SJCRH30 (cell line): ENCODE measurements at places on chromosomes 2 and 18. TPM values are rescaled to one million over a fixed set of nuclear protein-coding genes. Genes with fewer than 3 reads are reported as not detected.
A peak's percentile ranks its signal among the peaks of the same experiment; 100 is the strongest.

DNA sequence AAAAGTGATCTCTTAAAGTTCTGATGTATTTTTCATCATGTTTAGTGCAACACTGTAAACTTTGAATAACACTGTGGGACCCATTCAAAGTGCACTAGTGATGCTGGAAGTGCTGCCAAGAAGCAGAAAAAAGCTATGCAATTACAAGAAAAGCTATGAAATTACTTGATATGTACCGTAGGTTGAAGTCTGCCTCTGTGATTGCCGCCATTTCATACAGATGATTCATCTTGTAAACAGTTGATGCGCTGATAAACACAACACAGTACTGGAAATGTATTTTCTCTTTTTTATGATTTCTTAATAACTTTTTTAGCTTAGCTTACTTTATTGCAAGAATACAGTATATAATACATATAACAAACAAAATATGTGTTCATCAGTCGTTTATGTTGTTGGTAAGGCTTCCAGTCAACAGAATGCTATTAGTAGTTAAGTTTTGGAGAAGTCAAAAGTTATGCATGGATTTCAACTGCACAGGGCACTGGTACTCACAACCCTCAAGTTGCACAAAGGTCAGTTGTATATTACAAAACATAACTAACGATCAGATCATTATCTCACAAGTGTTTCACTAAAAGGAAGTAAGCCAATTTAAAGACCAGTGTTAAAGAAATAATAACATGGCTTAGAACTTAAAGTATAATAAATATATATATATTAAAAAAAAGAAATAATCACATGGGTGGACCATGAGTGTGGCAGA lies 82.0 kb downstream of the SGPP2 start:
- no peaks in the 10 kb centered on the region for H3K27me3 ChIP-seq
- no peak overlapping the region for H3K4me3 ChIP-seq
- DNase-seq: no peak

HYCC2 gene
- total RNA-seq: 6.6 and 9.3 TPM in 2 replicates

FAHD2B gene
- 4.8 and 5.9 TPM in 2 replicates for total RNA-seq

ST6GAL2 gene
- 1.7 and 2.2 TPM in 2 replicates for total RNA-seq

GDF7 gene
- 0.02 and 0.03 TPM in 2 replicates for total RNA-seq

- H3K4me1 ChIP-seq: peaks cover 10% of the 10 kb centered on the region
- no peaks in the 10 kb centered on the region for H3K36me3 ChIP-seq
- H3K4me3 ChIP-seq: no peak overlapping the region
Observed at GRCh38 chr2:53356291-53356905, 411.2 kb upstream of the CHAC2 start.

ARHGEF4 gene
- total RNA-seq: 0.06 TPM in 1 of 2 replicates, not detected in the other

DNA sequence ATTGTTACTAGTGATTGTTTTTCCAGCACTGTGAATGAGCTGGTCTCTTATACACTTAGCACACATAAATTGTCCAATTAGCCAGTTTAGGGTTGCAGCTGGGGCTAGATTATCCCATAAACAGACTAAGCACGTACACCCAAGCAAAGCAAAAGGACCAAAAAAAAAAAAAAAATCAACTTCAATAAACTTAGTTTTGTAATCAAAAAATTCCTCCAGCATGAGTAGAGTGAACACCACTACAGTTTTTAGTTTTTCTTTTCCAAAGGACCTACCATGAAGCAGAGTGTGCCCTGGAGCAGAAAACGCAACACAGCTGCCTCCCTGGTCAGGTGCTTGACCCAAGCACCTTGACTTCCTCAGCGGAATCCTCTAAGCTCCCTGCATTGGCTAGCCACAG lies 249.4 kb upstream of the SLC14A2 start:
- H3K4me1 ChIP-seq: no peaks in the 10 kb centered on the region; the same call in 1 of the 2 replicates
- H3K36me3 ChIP-seq: no peaks in the 10 kb centered on the region
- H3K4me3 ChIP-seq: no peak overlapping the region
- H3K27ac ChIP-seq: no peak overlapping the region

KANSL1L gene
- total RNA-seq: 23.3 and 24.3 TPM in 2 replicates

DNA sequence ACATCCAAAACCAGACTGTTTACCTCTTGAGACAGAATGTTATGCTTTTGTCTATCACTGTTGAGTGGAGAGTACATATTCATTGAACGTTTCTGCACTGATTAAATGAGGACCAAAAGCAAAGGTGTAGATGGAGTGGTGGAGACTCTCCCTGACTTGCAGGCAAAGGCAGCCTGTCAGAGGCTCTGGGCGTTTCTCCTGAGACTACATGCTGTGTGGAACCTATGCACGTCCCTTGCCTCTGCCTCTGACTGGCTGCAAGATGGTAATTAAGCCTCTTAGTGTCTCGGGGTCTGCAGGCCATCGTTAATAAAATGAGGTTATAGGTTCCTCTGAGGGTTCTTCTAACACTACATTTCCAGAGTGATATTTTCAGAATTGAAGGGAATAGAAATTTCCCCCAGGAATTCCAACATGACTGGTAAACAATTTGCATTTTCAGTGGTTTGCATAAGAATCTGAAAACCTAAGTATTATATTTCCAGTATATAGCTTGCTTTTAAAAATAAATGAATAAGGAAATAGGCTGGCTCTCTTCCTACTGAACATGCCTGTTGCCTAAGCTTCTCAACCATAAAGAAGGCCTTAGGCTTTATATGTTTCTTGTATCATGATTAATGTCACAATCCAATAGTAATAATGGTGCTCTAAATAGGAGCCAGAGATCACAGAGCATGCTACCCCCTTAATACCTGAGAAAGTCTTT lies 107.4 kb downstream of the FTCDNL1 start:
- H3K4me3 ChIP-seq: no peak overlapping the region
- H3K4me1 ChIP-seq: peaks cover 21% of the 10 kb centered on the region
- no peaks in the 10 kb centered on the region for H3K36me3 ChIP-seq
- H3K27ac ChIP-seq: no peak overlapping the region

GRCh38 chr18:35692866-35693265 lies 111.3 kb downstream of the GALNT1 start:
- H3K4me3 ChIP-seq: no peak overlapping the region
- H3K27me3 ChIP-seq: no peaks in the 10 kb centered on the region
- no peak for DNase-seq
- H3K27ac ChIP-seq: no peak overlapping the region

MBD2 gene
- 18.5 and 18.8 TPM in 2 replicates for total RNA-seq

GRCh38 chr18:77166523-77166922 lies 33.9 kb upstream of the MBP start:
- no peaks in the 10 kb centered on the region for H3K36me3 ChIP-seq
- H3K27ac ChIP-seq: no peak overlapping the region
- no peak for DNase-seq
- H3K4me3 ChIP-seq: no peak overlapping the region
- H3K4me1 ChIP-seq: no peaks in the 10 kb centered on the region

DNA sequence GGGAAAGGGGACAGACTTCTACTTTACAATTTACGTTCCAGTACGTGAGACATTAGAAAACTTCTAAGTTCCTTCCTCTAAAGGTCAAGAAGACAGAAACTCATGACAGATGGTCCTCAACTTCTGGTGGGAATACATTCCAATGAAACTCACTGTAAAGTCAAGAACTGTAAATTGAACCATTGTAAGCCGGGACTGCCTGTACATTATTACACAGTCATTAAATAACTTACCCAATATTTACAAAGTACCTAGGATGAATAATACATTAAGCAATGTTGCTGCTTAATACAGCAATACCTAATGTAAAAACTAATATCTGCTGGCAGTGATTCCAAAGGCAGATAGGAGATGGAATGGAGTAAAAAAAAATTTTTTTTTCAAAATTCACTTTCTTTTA lies 51.9 kb downstream of the CDH2 start:
- H3K4me3 ChIP-seq: no peak overlapping the region
- no peaks in the 10 kb centered on the region for H3K27me3 ChIP-seq
- DNase-seq: no peak
- H3K27ac ChIP-seq: no peak overlapping the region
- H3K4me1 ChIP-seq: no peaks in the 10 kb centered on the region

- no peaks in the 10 kb centered on the region for H3K36me3 ChIP-seq
- no peak overlapping the region for H3K4me3 ChIP-seq
- no peak for DNase-seq
Observed at GRCh38 chr2:141630407-141630930, 500.3 kb downstream of the LRP1B start.

IAH1 gene
- total RNA-seq: not detected in 2 replicates

DNA sequence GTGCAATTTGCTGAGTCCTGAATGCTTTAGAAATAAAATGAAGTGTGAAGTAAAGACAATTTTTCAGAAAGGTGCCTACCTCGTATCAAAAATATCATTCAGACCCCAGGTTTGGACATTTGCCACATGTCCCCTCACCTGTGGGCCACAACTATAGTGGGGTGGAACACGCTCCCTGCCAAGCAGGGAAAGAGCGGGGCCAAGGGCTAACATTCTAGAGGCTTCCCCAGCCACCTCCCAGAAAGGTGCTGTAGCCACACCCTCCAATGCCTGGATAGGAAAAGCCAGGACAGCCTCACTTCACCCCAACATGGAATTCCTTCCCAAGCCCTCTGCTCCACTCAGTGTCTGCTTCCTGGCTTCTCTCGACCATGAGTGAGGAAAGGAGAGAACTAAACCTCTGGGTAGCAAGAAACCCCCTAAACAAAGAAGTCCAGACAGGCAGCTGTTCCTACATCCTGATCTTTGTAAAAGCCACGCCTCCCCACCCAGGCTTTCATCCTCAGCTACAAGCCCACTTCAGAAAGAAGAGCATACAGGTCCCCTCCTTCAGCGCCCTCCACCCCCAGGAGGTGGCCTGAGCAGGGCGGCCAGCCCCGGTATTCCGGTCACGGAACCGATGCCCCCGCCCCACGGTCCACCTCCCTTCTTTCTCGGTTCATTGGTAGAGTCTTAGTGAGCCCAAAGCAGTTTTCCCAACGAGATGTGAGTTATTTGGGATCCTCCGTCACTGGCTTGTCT lies 2.1 kb downstream of the COL6A3 start:
- no peaks in the 10 kb centered on the region for H3K36me3 ChIP-seq
- no peak overlapping the region for H3K27ac ChIP-seq
- H3K4me1 ChIP-seq: no peaks in the 10 kb centered on the region
- peak; percentile 11 for DNase-seq
- peaks cover 11% of the 10 kb centered on the region for H3K27me3 ChIP-seq

RUFY4 gene
- not detected in 2 replicates for total RNA-seq

ERICH2 gene
- total RNA-seq: 0.68 and 2.1 TPM in 2 replicates

GRCh38 chr2:154589514-154589913 lies 109.0 kb upstream of the KCNJ3 start:
- no peak overlapping the region for H3K4me3 ChIP-seq
- no peak for DNase-seq
- no peaks in the 10 kb centered on the region for H3K27me3 ChIP-seq

TTC32 gene
- total RNA-seq: 17.4 and 21.1 TPM in 2 replicates

CPSF3 gene
- total RNA-seq: 99.4 and 116 TPM in 2 replicates

- DNase-seq: no peak
- H3K27me3 ChIP-seq: no peaks in the 10 kb centered on the region
- no peak overlapping the region for H3K4me3 ChIP-seq
- no peaks in the 10 kb centered on the region; the same call in 1 of the 2 replicates for H3K36me3 ChIP-seq
- H3K27ac ChIP-seq: no peak overlapping the region
Observed at GRCh38 chr2:74109551-74109950, 38.2 kb downstream of the BOLA3 start.

DNA sequence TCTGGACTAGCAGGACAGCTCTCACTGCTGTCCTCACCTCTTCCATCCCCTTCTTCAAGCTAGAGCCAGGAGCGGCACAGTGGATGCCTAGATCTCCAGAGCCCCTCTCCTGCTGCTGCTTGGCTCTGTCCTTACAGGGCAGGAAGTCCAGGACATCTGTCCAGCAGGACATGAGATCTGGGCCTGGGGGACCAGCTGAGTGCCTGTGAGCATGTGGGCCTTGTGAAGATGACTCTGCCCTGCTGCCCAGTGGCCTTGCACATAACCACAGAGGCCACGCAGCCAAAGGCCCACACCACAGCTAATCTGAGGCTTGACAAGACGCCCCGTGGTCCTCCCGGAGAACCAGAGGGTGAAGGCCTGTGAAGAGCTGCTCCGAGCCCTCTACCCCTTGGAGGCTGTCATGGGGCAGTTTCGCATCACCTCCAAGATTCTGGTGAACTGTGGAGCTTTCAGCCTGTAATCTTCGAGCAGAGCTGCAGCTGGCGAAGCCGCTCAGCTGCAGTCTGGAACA lies 516.7 kb upstream of the HS6ST1 start:
- no peak overlapping the region for H3K27ac ChIP-seq
- H3K4me3 ChIP-seq: no peak overlapping the region
- no peaks in the 10 kb centered on the region for H3K36me3 ChIP-seq
- no peaks in the 10 kb centered on the region for H3K4me1 ChIP-seq
- DNase-seq: no peak

SERPINB13 gene
- total RNA-seq: not detected in 2 replicates

NTSR2 gene
- total RNA-seq: not detected in 2 replicates
